ENCODE measurements at places on chromosomes 11 and 22. TPM values are rescaled to one million over a fixed set of nuclear protein-coding genes. Genes with fewer than 3 reads are reported as not detected.

Gene BLID
- total RNA-seq: not detected

Gene TRPM5
- total RNA-seq: 0.05 TPM

Gene NLRP6
- 21.3 TPM for total RNA-seq

Gene ATL3
- total RNA-seq: 39.0 TPM

Gene POLA2
- 35.9 TPM for total RNA-seq

Gene FGF19
- not detected for total RNA-seq

Gene CARD10
- not detected for total RNA-seq

Gene CRYAB
- not detected for total RNA-seq

Gene OR4A5
- not detected for total RNA-seq
